ENCODE measurements at places on chromosomes 3 and 15.

DNA sequence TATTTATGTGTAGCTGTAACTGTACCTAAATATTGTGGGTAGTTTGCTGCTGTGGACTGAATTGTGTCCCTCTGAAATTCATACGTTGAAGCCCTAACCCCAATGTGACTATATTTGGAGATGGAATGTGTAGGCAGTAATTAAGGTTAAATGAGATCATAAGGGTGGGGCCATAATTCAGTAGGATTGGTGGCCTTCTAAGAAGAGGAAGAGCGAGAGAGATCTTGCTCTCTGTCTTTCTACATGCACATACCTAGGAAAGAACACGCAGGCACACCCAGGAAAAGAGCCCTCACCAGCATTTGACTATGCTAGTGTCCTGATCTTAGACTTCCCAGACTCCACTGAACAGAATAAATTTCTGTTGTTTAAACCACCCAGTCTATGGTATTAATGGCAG, 67.6 kb upstream of the CFAP20DC start:
- no peak for DNase-seq

- no peak for DNase-seq
These were observed 422.7 kb upstream of the TPRG1 start for GRCh38 chr3:188749010-188749617.

DNA sequence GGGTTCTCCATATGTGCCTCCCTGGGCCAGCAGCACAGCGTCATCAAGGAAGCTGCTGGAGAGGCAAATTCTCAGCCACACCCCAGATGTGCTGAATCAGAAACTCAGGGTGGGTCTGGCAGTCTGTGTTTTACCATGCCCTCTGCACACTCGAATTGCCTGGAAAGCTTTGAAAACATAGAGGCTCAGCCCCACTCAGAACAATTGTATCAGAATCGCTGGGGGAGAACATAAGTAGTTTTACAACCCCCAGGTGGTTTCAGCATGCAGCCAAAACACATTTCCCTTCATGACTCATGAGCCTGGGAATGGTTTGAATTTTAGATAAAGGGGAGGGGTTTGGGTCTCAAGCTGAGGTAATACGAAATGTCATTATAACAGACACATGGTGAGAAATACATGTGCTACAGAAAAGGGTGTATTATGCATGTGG, 9.6 kb downstream of the TGM4 start:
- no peak for DNase-seq

GRCh38 chr3:42844412-42844713, 31.3 kb downstream of the CYP8B1 start:
- DNase-seq = no peak
